Stimulated activated CD8-positive, alpha-beta memory T cell treated with anti-CD3 and anti-CD28 coated beads, Interleukin-4, amount 100 ng/mL, for 4 hours (primary cell): ENCODE measurements at places on chromosomes 6 and 20.

GRCh38 chr6:96963809-96964208 lies 39.3 kb downstream of the KLHL32 start:
- DNase-seq: no peak

- DNase-seq: no peak
Observed at GRCh38 chr20:58139849-58140786, 88.3 kb downstream of the ANKRD60 start.

DNA sequence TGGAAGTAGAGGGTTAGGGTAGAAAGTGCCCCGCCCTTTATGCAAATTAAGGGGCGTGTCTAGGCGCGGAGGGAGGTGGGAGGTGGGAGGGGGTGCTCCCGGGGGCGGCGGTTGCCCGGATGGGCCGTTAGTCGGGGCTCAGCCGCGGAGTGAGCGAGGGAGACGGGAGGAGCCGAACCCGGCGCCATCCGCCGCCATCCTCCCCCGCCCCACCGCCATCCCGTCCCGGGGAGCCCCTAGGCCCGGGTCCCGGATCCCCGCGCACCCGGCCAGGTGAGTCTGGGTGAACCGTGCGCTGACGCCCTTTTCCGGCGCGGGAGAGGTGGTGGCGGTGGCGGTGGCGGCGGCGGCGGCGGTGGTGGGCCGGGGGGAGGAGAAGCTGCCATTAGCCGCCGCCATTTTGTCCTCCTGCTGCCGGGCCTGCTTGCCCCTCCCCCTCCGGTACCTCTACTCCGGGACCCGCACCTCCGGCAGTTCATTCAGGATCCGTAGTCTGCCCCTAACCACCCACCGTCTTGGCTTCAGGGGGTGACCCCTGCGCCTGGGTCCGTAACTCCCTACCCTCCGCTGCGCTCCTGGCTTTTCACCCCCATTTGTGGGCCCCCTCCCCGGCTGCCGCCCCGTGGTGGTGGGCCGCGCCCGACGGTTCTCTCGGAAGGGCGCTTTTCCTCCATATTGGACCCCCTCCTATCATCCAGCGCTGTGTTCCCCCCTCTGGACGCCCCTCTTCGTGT lies at the start of gene PRRC2A:
PRRC2A (plus strand) TSS at position 130 of the 734 bp plus-strand sequence. CDS start 2,075 bp downstream, outside the sequence.
- peak; percentile 94 for DNase-seq

DNA sequence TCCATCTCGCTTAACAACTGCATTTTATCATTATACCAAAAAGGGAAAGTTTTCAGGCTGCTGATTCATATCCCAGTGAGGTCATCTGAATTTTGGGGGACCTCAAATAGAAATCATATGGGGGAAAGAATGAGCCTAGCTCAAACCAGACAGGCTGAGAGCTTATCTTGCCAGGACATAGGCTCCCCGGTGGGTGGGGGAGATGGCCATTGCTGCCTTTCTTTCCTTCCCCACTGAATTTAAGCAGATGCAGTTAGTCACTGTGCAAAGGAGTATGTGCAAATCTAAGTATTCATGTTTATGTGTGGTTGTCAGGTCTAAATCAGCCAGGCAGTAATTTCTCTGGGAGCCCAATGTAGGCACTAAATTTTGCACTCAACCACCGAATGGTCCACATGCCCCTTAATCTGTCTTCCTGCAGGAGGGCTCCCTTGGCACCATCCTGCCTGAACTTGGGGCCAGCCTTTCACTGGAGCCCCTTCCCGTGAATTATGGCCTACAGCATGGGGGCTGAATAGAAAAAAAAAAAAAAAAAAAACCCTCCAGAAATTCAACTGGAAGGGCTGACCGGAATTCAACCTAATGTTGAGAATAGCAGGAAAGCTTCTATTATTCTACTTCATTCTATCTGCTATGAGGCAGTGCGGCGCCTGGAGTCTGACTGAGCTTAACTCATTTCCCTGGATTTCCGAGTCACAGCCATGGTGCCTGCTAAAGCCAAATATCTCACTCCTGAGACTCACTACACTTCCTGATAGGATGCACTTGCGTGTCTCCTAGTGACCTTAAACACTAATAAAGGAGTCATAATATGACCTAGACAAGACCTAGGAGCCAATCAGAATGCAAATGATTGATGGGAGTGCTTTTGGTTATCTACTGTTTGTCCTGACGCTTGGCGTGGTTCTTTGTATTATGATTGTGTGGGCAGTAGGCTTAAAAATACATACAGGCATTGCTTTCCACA lies 161.5 kb upstream of the HEY2 start:
- no peak for DNase-seq

GRCh38 chr6:5942591-5942990 lies 64.1 kb downstream of the NRN1 start:
- DNase-seq: no peak

GRCh38 chr6:4489538-4489937 lies 286.7 kb upstream of the CDYL start:
- no peak for DNase-seq

GRCh38 chr6:27505209-27506027 lies 32.5 kb upstream of the ZNF184 start:
- no peak for DNase-seq

DNA sequence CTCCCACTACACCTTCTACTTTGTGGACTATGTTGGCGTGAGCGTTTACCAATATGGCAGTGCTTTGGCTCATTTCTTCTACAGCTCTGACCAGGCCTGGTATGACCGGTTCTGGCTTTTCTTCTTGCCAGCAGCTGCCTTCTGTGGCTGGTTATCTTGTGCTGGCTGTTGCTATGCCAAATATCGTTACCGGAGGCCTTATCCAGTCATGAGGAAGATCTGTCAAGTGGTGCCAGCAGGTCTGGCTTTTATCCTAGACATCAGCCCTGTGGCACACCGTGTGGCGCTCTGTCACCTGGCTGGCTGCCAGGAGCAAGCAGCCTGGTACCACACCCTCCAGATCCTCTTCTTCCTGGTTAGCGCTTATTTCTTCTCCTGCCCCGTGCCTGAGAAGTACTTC lies 16.5 kb upstream of the EFHC1 start:
- DNase-seq: no peak

DNA sequence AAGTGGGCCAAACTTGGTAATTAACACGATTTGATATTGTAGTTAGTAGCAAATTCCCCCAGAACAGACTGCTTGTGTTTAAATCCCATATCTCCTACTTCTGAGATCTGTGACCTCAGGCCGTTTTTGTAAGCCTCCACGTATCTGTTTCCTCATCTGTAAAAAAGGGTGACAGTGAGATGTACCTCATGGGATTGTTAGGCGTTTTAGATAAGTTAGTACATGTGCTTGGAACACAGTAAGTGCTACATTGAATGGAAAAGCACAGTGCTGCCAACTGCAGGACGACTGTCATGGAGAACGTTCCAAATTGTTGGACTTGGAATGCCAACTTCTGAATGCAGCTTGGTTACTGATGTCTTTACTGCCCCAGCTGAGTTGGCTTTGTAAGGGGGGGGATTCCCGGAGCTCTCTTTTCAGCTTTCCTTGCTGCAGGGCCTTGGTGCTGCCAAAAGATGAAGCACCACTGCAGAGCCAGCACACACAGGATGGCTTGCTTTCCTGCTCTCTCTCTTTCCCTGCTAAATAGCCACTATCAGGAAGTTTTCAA lies 108.6 kb downstream of the OPN5 start:
- DNase-seq: no peak

GRCh38 chr20:5221061-5221430 lies 94.2 kb downstream of the CDS2 start:
- no peak for DNase-seq

DNA sequence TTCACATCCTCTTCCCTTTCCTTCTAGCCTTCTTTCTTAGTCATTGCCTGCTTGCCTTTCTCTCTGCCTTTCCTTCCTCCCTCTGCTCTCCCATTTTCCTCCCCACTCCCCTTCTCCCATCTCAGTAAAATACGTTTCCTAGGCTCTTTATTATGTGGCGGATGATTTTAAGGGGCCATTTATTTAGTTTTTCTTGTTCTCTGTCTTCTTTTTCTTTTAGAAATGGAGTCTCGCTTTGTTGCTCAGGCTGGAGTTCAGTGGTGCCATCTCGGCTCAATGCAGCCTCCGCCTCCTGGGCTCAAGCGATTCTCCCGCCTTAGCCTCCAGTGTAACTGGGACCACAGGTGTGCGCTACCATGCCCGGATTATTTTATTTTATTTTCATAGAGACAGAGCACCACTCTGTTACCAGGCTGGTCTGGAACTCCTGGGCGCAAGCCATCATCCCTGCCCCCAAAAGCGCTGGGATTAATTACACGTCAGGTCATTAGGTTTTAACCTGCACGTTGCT lies 1.5 kb downstream of the MTHFD1L start:
- DNase-seq: no peak

DNA sequence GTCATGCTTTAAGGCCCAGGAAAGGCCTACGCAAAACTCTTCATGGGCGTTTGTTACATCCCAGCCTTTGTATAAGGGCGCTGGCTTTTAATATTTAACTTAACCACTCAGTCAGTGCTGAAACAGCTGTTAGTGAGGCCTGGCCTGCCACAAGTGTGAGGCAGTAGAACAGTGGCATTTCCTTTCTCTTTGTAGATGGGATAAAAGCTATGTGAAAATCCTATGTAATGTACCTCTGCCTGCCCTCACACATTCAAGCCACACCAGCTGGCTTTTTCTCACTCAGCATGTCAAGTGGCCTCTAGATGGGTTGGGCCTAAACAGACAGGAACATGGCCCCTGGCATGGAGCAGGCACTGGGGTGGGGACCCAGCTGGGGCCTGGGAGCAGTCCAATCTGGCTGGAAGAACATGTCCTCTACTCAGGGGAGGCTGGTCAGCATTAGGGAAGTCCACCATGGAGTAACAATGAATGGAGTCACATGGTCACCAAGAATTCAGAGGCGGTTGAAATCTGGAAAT lies 20.7 kb downstream of the CGA start:
- no peak for DNase-seq

DNA sequence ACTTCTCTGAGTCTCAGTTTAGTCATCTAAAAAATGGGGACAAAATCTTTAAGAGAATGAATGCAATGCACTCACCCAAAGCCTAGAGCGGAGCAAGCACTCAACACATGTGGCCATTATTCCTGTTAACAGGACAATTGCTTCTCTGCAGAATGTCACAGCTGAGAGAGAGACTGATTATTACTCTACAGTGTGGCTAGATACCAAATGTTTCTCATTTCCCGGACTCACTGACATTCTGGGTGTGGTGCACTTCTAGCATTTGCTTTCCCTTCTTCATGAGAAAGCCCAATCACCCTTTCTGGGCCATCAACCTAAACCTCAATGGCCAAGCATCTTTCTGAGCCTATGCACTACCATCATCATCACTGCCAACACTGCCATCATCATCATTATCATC lies 273.9 kb downstream of the ZNF217 start:
- DNase-seq: no peak

GRCh38 chr6:166750108-166750793 lies 123.2 kb upstream of the RPS6KA2 start:
- DNase-seq: no peak

DNA sequence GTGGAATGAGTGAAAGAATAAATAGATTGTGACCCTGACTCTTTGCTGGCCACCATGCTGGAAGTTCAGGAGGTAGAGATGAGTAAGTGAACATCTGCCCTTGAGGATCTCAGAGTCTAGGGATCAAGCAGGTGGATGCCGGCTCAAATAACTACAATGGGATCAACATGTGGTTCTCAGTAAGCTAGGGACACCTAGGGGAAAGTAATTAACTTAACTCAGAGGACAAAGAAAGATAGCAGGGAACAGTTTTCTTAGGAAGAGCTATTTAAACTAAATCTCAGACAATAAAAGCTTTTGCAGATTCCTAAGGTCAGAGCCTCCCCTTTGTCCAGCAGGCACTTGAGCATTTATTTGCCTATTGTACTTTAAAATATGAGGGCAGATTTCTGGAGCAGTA lies 29.1 kb downstream of the SLC13A3 start:
- DNase-seq: no peak

GRCh38 chr20:38342216-38342615 lies 4.1 kb upstream of the LBP start:
- no peak for DNase-seq

GRCh38 chr6:19664878-19665612 lies 172.1 kb upstream of the ID4 start:
- DNase-seq: no peak

DNA sequence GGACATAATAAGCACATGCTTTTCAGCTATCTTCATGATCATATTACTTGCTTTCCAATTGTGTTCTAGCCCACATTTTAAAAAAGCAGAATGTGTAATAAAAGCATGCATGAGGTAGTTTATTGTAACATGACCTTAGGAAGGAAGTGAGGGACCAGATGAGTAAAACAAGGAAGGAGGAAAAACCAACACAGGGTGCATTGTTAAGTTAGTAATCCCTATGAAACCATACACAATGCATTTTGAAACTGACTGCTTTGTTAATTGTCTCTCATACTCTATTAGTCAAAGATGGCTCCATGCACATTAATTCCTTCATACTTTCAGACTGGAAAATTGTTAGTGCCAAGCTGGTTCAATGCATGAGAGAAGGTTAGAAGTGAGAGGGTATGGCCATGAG lies 37.7 kb upstream of the CENPW start:
- DNase-seq: no peak
